ENCODE measurements at places on chromosomes 1 and 21. TPM values are rescaled to one million over a fixed set of nuclear protein-coding genes. Genes with fewer than 3 reads are reported as not detected.

SMPDL3B gene
- total RNA-seq = 0.10 TPM

ERICH3 gene
- total RNA-seq = not detected

KCNN3 gene
- total RNA-seq = 0.64 TPM

KRTAP11-1 gene
- total RNA-seq = not detected
